ENCODE measurements at places on chromosomes 6 and 20. TPM values are rescaled to one million over a fixed set of nuclear protein-coding genes. Genes with fewer than 3 reads are reported as not detected.

C6orf52 gene
- 1.6 TPM for total RNA-seq

LYRM2 gene
- total RNA-seq = 31.4 TPM

DNA sequence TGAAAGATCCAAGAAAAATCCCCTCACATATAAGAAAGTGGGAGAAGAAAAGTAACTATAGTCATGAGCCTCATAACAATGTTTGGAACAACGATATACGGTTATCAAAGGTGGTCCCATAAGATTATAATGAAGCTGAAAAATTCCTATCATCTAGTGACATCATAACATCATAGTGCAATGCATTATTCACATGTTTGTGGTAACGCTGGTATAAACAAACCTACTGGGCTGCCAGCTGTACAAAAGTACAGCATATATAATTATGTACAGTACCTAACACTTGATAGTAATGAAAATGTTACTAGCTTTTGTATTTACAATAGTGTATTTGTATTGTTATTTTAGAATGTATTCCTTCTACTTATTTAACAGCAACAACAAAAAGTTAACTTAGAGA lies 240.7 kb downstream of the RNGTT start:
- peaks cover 3% of the 10 kb centered on the region for H3K36me3 ChIP-seq
- no peak overlapping the region for H3K27ac ChIP-seq
- H3K4me3 ChIP-seq = no peak overlapping the region
- H3K4me1 ChIP-seq = peaks cover 3% of the 10 kb centered on the region
- DNase-seq = no peak

GRCh38 chr20:15542655-15543054 lies 1030.6 kb downstream of the KIF16B start:
- H3K4me3 ChIP-seq = no peak overlapping the region
- H3K4me1 ChIP-seq = no peaks in the 10 kb centered on the region
- no peak overlapping the region for H3K27ac ChIP-seq
- no peaks in the 10 kb centered on the region for H3K27me3 ChIP-seq
- no peak for DNase-seq
- H3K36me3 ChIP-seq = no peaks in the 10 kb centered on the region

DNA sequence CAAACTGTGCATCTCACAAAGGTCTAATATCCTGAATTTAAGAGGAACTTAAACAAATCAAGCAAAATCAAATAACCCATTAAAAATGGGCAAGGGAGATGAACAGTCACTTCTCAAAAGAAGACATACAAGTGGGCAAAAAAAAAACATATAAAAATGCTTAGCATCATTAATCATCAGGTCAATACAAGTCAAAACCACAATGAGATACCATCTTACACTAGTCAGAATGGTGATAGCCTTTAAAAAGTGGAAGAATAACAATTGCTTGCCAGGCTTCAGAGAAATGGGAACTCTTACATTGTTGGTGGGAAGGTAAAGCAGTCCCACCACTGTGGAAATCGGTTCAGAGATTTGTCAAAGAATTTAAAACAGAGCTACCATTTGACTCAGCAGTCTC lies 646.7 kb upstream of the PTCHD4 start:
- H3K36me3 ChIP-seq = no peaks in the 10 kb centered on the region
- H3K27me3 ChIP-seq = no peaks in the 10 kb centered on the region
- no peak overlapping the region for H3K27ac ChIP-seq
- H3K4me3 ChIP-seq = no peak overlapping the region
- no peak for DNase-seq

DNA sequence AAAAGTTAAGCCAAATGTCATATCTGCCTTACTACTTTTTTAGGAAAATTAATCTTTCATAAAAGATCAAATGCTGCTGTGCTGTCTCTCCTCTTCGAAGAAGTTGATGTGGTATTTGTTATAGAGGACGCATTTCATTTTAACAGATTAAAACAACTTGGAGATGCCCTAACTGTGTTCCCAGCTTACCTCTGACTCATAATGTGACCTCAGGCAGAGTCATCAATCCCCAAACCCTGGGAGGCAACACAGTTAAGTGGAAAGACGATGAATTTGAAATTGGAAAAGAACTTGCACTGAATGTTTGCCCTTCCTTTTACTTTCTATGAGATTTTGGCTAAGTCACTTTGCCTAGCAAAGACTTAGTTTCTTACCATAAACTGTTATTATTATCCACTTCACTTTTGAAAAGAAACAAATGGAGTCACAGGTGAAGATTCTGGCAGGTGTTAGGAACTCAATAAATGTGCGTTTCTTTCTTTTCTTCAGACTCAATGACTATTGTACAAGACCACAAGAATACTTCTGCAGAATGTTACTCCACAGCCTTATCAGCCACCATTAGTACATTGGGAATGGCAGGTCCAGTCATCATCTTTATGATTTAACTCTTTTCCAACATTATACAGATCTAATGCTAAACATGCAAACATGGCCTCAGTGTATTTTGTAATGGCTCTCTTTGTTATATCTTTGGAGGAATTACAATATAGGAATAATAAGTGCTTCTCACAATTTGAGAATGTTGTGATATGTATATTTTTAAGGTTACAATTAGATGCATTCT lies 102.6 kb downstream of the COL21A1 start:
- no peak for DNase-seq
- no peak overlapping the region for H3K4me3 ChIP-seq
- no peaks in the 10 kb centered on the region for H3K4me1 ChIP-seq

- no peaks in the 10 kb centered on the region for H3K36me3 ChIP-seq
- H3K27ac ChIP-seq = no peak overlapping the region
- H3K4me3 ChIP-seq = no peak overlapping the region
- H3K4me1 ChIP-seq = no peaks in the 10 kb centered on the region
- DNase-seq = no peak
- peaks cover 2% of the 10 kb centered on the region for H3K27me3 ChIP-seq
Measured at GRCh38 chr6:160247457-160247883, 11.2 kb downstream of the SLC22A2 start.

- no peak for DNase-seq
- H3K27me3 ChIP-seq = no peaks in the 10 kb centered on the region
- no peaks in the 10 kb centered on the region for H3K36me3 ChIP-seq
- no peak overlapping the region for H3K4me3 ChIP-seq
- H3K4me1 ChIP-seq = no peaks in the 10 kb centered on the region
- H3K27ac ChIP-seq = no peak overlapping the region
Measured at GRCh38 chr20:55067158-55067825, 591.9 kb downstream of the DOK5 start.

- H3K36me3 ChIP-seq = no peaks in the 10 kb centered on the region
- H3K27me3 ChIP-seq = no peaks in the 10 kb centered on the region
- H3K4me1 ChIP-seq = no peaks in the 10 kb centered on the region
- DNase-seq = no peak
Measured at GRCh38 chr20:8454137-8454712, 322.2 kb downstream of the PLCB1 start.

Data from activated CD4-positive, alpha-beta memory T cell treated with anti-CD3 and anti-CD28 coated beads, Interleukin-2, amount 10 ng/mL, durations not matched to agents 7 days and 5 days (primary cell).